ENCODE measurements at places on chromosomes 5 and 9. TPM values are rescaled to one million over a fixed set of nuclear protein-coding genes. Genes with fewer than 3 reads are reported as not detected.

DNA sequence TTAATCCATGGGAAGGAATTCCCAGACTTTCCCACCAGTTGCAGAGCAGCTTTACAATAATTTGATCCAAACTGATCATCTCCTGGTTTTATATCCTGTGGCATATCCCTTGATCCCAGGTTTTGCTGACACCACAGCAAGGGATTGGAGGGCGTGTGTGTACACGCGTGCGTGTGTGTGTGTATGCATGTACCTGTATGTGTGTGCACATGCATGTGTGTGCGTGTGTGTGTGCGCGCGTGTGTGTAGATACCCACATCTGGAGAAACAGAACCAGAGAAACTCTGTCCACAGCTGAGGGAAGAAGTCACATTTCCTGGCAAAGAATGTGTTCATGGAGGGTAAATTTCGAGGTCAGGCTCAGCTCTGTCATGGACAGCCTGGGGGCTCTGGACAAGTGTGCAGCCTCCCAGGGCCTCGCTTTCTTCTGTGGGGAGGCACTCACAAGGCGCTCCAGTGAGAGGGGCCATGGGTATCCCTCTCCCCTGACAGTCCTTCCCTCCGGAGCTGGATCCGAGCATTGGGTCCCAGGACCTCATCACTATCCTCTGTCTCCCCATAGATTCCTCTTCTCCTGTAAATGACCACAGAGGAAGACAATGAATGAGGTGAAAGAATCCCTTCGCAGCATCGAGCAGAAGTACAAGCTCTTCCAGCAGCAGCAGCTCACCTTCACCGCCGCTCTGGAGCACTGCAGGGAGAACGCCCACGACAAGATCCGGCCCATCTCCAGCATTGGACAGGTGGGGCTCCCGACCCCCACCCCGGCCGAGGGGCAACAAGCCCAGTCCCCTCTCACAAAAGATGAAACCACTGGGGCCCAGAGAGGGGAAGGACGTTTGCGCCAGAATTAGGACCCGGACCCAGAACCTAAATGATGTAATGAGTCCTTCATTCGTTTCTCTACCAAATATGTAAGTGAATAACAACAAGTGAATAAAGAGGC is 4.9 kb downstream of the SPACA9 start:
- DNase-seq = no peak

DNA sequence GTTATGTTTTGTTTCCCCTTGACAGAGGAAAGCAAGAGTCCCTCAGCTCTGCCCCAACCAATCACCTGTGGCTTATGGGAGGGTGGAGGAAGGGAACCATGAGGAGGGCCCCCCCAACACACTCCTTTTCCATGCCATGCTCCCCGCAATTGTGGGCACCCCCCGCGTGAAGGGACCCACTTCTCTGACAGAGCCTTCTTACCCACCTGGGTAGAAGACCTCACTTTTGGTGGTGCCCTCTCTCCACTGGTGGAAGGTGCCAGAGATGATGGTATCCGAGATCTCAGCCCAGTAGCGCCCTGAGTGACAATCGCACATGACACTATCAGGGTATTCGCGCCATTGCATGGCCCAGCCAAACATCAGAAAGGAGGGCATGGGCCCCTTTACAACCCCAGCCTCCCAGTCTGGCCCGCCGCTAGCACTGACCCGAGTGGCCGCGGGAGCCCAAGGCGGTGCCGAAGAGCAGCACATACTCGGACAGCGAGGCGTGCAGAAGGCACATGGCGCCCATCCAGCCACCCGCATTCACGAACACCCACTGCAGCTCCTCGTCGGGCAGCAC is 714 bp downstream of the SIGMAR1 start:
- peak; percentile 22 for DNase-seq

DNA sequence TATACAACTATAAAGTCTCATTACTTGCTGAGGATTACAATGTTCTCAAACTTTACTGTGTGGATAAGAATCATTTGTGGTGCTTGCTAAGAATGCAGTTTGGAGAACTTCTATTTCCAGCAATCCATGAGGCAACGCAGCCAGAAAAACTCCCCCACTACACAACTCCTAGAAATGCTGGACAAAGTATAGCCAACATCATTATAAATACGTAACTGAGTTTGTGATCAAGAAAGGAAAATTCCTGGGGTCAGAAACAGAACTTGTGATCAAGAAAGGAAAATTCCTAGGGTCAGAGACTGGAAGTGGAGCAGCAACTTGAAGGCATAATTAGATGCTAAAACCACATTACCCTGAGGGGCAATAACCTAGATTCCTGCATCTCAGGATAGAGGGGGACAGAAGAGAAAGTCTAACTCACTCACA is 81.1 kb downstream of the MAT2B start:
- DNase-seq = no peak

DNA sequence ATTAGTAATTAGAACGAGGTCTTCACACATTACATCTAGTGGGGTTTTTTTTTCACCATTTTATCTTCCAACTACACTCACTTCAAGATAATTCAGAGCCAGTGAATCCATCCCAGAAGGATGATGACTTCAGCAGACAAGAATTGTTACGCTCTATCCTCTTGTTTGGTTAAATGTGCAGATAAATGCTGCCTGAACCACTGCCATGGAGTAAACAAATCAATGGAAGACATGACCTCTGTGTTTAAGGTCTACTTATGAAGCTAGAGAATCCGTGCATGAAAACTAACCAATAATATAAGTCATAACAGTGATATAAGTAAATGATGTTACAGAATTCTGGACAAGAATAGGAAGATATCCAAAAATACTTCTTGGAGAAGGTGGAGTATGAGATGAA is 602.6 kb downstream of the TLR4 start:
- no peak for DNase-seq

UGCG gene
- total RNA-seq = 104 TPM

LSM11 gene
- 3.9 TPM for total RNA-seq

GRCh38 chr9:84045481-84046097 is 65.0 kb downstream of the RMI1 start:
- no peak for DNase-seq

DNA sequence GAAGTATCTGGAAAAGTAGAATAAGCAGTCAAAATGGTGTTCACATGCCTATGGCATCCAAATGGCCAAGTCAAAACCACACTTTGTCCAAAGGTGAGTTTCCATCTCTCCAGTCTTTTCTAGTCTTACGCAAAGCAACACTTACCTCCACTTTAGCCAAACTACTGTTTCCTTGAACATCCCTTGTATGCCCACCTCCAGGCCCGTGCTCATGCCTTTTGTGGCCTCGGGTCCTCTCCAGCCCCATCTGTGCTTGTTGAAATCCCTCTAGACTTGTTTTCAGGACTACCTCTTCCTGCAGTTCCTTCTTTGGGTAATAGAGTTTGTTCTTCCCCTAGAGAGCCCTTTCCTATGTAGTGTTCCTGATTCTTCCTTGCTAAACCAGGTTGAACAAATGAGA is 61.0 kb downstream of the ANGPTL2 start:
- no peak for DNase-seq

ITGA2 gene
- 83.6 TPM for total RNA-seq

- peak; percentile 99 for DNase-seq
These were observed 41.1 kb downstream of the DAP start for GRCh38 chr5:10719965-10720364.

DNA sequence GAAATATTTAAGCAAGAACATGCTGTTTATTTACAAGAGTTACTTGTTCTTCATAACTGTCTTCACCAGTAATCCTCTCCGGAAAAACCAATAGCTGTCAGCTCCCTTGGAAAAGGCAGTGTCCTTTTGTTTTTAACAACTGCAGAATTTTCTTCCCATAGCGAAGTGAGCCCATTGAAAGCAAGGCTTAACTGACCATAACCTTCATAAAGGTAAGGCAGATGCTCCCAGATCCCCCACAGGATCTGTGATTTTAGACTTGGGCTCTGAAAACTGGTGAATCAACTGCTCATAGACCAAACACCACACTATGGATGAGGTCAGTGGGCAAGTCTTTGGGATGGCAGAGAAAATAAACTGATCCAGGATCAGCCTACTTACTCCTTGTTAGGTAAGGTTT is 155.0 kb downstream of the GLIS3 start:
- DNase-seq = no peak

DNA sequence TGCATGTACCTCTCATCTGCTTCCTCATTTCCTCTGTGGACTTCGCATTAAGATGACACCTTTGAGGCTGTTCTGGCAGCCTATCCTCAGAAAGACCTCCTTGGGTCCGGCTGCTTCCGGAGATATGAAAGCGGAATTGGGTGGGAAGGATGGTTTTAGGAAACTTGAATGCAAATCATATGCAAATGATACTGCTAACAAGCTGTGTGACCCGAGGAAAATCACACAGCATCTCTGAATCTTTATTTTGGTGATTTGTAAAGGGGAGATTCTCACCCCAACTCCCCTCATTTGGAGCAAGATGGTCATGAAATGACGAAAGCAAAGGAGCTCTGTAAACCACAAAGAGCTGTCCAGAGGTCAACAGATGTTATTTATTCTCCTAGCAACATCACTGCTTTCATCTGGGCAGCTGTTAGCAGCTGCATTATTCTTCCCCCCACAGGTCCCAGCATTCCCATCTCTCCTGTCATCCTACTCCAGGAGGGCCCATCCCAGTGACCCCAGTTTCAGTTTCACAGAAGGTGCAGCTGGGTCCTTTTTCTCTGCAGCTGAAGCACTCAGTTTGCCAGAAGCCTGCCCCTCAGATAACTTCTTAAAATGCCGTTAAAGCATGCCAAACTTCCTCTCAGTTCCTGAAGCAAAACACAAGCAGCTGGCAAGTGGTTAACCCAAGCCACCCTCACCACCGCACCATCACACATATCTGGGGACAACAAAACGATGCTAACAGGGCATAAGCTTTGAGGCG is 269.5 kb downstream of the SEC61B start:
- peak; percentile 70 for DNase-seq

SCGB3A2 gene
- total RNA-seq = not detected

DNA sequence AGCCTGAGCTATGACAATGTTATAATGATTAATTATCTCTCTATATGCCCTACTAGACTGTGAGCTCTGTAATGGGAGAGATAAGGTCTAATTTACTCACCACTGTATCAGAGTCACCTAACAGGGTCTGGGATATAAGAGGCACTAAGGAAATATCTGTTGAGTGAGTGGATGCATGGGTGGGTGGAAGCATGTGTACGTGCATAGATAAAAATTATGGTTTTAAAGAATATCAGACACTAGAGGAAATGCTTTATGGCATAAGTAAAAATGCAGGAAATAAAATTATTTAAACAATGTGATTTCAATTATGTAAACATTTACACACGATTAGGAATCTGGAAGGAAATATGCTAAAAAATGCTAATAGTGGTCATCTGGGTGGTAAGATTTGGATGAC is 137.8 kb downstream of the SPOCK1 start:
- peak; percentile 65 for DNase-seq

CDC25C gene
- total RNA-seq = 7.5 TPM

WDR31 gene
- total RNA-seq = 0.28 TPM
